Cortex of kidney (tissue), 1 donor: ENCODE measurements at places on chromosomes 12 and 14.

DNA sequence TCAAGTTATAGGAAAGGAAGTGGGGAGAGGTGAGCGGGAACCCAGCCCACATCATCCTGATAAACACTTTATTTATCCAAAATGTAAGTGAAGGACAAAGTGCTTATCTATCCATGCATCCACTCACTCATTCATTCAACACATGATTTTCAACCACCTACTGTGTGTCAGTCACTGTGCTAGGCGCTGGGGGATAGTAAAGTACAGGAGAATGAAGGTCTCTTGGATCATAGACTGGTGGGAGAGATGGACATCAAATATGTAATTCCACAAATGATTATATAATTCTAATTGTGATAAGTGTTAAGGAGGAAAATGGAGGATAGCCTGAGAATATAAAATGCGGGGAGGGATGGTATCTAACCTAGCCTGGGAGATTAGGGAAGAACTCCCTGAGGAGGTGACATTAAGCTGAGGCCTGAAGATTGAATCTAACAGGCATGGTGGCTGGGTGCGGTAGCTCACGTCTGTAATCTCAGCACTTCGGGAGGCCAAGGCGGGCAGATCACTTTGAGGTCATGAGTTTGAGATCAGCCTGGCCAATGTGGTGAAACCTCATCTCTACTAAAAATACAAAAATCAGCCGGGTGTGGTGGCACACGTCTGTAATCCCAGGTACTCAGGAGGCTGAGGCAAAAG lies 41.3 kb upstream of the CHST11 start:
- no peak for DNase-seq

- DNase-seq, result no peak
These were observed 247.4 kb downstream of the GALC start for GRCh38 chr14:87745507-87746118.

- DNase-seq, result no peak
These were observed 51.3 kb upstream of the STXBP6 start for GRCh38 chr14:25101276-25101675.

DNA sequence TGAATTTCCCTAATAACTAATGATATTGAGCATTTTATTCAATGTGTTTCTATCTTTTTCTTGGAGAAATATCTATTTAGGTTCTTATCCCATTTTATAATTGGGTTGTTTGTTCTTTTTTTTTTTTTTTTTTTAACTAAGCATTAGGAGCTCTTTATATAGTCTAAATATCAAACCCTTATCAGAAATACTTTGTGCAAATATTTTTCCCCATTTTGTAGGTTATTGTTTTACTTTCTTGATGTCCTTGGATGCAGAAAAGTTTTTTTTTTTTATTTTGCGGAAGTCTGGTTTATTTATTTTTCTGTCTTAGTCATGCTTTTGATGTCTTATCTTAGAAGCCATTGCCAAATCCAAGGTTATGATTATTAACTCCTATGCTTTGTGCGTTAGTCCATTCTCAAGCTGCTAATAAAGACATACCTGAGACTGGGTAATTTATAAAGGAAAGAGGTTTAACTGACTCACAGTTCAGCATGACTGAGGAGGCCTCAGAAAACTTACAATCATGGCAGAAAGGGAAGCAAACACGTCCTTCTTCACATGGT lies 434.3 kb upstream of the TBX3 start:
- no peak for DNase-seq

DNA sequence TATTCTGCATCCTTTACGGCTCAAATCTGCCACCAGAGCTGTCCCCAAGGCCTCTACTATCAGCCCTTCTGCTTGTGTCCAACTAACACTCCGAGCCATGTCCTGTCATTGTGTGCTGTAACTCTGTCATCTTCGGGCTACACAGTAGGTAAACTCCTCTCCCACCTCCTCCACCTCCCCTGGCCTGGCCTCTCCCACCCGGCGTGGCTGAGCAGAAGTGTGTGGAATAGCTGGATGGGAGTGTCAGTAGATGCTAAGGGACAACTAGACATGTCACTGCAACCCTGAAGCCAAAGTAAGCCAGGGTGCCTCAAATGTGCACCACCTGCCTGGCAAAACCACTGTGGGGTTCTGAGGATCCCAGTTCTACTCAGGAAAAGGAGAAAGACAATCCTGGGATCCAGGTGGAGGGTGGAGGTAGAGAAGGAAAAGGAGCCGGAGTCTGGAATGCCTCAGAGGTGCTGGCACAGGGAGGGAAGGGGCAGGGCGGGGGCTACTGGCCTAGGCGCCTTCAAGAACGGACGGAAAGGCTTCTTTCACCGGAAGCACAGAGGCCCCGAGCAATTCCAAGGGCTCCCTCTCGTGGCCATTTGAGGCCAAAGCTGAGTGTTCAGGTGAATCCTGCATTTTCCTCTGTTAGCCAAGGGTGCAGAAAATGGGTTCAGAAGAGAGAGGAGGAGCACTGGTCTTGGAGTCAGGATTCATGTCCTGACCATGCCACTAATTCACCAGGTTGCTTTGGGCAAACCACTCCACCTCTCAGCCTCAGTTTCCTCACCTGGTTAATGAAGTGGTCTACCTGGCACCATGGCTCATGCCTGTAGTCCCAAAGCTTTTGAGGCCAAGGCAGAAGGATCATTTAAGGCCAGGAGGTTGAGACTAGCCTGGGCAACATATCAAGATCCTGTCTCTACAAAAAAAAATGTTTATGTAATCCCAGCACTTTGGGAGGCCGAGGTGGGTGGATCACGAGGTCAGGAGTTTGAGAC lies 20.5 kb upstream of the FAM181A start:
- DNase-seq, result no peak

DNA sequence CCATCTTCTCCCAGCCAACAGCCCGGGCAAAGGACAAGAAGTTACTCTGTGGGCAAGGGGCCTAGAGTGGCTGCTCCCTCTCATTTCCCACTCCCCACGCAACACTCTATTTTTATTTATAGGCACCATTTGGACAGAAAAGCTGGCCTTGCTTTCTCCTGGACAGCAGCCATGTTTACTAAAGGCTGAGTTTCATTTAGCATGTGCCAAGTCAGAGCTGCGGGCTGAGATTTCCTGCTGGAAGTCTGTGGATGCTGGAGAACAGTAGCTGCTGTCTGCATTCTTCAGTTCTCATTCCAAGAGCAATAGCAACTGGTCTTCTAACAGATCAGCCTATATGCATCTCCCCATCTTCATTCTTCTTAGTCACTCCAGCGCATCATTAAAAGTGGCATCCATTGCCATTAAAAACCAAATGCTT lies 8.3 kb downstream of the COL2A1 start:
- no peak for DNase-seq

GRCh38 chr12:57826966-57827365 lies 8.4 kb upstream of the AVIL start:
- no peak for DNase-seq

GRCh38 chr14:96979611-96980074 lies 182.5 kb downstream of the VRK1 start:
- no peak for DNase-seq

- no peak for DNase-seq
These were observed 93.5 kb downstream of the LRRC74A start for GRCh38 chr14:76919431-76920330.

DNA sequence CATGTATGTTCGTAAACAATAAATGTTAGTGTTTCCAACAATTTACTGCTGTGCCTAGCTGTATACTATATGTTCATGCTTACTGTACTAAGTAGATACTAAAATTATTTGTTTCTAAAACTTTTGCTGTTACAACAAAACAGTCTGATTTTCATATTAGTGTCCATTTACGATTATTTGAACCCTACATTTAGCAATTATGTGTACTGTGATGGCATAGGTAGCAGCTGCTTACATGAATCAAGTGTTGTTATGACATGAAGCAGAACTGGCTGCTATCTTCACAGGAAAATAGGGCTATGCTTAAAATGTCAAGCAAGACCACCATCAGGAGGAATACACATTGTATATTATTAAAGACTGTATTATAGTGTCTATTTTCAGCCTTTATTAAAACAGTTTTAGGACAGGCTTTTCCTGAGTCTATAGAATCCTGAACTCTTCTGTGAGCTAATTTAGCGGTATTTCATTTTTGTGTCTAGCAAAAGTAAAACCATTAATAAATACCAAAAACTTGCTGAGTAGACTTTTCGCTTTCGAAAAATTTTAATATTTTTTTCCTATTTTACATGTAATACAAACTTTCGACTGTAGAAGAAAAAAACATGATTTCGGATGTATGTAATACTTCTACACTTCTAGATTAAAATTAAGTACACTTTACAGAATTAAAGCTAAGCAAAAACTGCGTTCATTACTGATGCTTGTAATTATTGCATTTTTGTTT lies 1.1 kb upstream of the WDR89 start:
- DNase-seq, result no peak

GRCh38 chr12:112527082-112527481 lies 108.3 kb downstream of the PTPN11 start:
- no peak for DNase-seq

DNA sequence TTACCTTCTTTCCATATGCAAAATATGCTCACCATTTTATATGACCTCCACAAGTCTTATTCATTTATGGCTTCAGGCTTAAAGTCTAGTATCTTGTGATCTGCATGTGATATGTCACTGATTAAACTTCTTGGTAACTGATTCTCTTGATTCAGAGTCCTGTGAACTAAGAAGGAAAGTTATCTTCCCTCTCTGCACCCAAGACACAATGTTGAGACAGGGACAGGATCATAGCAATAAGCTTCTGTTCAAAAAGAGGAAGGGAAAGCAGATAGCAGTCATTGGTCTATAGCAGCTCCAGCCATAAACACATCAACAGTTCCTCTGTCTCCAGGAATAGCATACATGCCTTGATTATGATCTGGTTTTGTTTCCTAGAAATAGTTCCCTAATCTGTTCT lies 103.1 kb downstream of the UNC79 start:
- no peak for DNase-seq

DNA sequence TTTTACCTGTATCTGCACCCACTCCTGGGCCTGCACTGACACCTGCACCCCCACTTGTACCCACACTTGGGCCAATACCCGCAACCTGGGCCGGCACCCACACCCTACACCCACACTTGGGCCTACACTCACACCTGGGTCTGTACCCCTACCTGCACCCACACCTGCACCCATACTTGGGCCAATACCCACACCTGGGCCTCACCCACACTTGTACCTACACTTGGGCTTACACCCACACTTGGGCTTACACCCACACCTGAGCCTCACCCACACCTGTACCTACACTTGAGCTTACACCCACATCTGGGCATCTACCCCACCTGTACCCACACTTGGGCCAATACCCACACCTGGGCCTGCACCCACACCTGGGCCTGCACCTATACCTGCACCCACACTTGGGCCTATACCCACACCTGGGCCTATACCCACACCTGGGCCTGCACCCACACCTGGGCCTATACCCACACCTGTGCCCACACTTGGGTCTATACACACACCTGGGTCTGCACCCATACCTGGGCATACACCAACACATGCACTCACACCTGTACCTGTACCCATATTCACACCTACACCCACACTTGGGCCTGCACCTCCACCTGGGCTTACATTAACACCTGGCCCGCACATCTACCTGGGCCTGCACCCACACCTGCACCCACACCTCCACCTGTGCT lies 39.2 kb downstream of the DAO start:
- no peak for DNase-seq

DNA sequence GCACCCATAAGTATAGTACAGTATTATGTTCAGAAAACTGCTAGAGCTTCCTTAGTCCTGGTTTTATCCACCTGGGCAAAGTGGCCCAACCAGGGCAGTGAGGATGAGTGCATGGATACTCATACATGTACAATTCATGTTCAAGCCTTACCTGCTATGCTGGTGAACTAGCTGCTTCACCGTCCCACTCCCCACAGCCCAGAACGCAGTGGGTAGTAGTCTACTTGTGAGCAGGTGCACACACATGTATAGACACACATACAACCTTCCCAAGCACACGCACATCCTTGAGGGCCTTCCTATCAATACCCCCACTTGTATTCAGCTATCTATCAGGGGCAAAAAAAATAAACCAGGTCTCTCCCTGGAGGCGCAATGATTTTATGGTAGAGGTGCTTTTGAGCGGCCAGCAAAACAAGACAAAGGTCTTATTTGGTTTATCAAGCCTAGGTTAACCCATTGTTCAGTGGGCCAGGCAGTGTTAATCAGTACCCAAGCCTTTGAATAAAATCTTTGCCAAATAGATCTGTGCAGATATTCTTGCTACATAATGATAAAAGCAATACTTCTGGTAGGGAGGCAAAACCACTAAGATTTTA lies 69.8 kb downstream of the ZFP36L1 start:
- no peak for DNase-seq

DNA sequence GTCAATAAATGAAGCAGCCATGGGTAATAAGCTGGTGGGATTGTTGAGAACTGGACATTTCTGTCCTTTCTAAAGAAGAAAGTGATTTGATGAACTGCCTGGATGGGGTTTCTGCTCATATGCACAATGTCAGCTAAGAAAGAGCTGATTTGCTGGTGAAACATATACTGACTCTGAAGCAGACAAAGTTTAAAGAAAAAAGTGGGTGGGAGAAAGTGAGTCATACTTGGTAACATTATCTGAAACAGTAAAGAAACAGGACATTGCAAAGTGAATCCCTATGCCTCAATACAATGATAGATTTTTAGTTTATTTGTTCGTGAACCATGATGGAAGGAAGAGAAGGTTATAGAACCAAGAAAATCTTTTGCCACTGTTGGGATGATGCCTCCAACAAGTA lies 95.6 kb upstream of the DNM1L start:
- no peak for DNase-seq

DNA sequence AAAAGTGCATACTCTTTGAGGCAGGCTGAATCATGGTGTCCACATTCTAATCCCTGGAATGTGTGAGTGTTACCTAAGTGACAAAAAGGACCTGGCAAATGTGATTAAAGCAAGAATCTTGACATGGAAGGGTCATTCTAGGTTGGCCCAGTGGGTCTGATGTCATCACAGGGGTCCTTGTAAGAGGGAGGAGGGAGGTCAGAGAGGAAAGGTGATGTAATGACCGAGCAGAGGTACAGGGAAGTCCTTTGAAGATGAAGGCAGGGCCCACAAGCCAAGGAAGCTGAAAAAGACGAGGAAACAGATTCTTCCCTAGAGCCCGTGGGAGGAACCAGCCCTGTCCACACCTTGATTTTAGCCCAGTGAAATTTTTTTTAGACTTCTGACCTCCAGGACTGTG lies 60.1 kb downstream of the MAP1LC3B2 start:
- no peak for DNase-seq

DNA sequence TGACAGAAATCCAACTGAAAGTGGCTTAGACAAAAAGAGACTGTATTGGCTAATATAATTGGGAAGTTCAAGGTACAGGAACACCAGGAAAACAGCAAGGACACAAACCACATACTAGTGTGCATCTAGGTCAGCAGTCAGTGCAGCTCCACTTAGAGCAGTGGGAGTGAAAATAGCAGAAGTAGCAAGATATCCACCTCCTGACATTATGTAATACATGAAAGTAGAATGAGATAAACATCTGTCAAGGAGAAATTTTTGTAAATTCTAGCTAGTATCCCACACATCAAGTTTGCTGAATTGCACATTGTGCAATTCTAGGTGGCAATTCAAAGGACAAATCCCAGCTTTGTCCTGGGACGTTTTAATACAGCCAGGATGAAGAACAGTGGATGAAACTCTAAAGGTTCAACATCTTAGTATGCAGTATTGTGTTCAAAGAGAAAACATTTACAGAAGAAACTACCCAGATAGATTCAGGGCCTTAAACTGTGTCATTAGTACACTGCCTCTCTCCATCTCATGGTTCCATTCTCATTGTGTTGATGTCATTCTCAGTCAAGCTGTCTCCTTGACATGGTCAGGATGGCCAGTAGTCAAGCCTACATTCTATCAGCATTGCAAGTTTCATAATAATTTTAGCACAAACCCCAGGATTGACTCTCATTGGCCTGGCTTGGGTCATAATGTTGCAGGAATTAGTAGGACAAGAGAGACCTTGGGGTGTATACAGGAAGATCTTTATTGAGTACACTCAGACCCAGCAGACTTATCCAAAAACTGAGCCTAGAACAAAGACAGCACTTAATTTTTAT lies 56.8 kb downstream of the SDR9C7 start:
- no peak for DNase-seq
